ENCODE measurements at places on chromosomes 5 and 9.

DNA sequence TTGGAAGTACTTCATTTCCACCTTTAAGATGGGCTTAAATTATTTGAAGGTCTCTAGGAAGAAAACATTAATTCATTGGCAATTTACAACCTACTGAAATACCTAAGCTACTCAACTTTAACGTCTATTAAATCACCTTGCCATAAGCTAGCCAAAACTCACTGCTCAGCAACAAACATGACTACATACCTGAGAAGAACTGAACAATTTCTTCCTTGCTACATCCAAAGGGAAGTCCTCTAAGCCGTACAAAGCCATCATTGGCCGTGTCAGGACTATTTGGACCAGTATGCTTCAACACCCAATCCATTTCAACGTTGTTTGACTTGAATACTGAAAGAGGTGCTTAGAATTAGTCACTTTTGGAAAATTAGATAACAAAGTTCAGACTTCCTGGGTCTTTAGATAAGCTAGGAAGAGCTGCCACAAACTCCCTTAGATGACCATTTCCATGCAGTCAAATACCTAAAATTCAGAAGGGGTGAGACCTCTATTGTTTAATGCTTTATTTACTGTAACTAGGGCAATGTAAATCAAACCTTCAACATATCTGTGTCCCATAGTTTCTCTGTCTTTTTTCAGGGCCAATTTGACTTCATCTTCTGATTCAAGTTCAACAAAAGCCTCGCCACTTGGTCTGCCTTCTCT lies 2.6 kb downstream of the HNRNPH1 start:
- DNase-seq = no peak

GRCh38 chr5:65512170-65512937 lies 30.6 kb upstream of the ADAMTS6 start:
- DNase-seq = no peak

DNA sequence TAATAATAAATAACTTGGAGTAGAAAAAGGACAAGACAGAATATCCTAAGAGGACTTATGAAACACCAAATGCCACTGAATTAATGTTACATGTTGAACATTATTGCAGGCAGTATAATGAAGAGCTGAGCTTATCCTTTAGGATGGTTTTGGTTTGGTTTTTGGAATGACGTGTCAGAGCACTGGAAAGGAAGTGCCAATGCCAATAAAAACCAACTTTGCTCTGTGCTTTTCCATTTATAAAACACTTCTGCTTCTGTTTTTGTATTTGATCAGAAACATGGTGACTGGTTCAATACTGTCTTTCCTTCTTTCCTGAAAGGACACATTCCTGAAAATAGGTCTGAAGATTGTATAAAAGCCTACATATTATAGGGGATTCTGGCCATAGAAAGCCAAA lies 4.2 kb downstream of the MEGF10 start:
- DNase-seq = no peak

DNA sequence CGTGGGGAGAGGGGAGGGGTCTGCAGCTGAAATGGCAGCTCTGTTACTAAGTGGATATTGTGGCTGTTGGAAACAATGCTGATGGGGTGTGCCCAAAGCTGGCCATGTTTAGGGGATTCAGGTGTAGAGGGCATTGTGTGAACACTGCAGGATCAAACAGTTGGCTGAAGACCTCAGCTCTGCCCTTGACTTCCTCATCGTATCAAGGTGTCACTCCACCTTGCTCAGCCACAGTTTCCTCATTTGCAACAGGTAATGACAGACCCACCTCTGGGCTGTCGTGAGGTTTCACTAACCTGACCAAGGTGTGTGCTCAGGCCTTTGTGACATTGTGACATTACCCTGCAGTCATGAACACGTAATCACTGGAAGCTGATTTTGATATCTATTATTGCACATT lies 111.9 kb downstream of the ICE1 start:
- DNase-seq = no peak

GRCh38 chr5:75756211-75756610 lies 39.0 kb upstream of the POC5 start:
- no peak for DNase-seq
